Hypothalamus (tissue), 51 donors: ENCODE measurements at places on chromosomes 4 and X.

DNA sequence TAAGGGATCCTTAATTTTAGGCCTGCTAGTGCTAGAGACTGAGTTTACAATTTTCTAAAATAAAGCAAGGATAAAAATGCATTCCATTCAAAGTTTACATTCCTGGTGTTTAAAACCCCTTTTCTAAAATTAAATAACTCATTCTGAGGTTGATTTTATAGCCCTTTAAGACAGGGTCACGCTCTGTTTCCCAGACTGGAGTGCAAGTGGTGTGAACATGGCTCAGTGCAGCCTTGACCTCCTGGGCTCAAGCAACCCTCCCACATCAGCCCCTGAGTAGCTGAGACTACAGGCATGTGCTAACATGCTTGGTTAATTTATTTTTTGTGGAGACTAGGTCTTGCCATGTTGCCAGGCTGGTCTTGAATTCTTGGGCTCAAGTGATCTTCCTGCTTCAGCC lies 6.8 kb upstream of the CDKL2 start:
- no peak for DNase-seq

- no peak for DNase-seq
These were observed 1070.6 kb upstream of the GRID2 start for GRCh38 chr4:91233164-91233563.

DNA sequence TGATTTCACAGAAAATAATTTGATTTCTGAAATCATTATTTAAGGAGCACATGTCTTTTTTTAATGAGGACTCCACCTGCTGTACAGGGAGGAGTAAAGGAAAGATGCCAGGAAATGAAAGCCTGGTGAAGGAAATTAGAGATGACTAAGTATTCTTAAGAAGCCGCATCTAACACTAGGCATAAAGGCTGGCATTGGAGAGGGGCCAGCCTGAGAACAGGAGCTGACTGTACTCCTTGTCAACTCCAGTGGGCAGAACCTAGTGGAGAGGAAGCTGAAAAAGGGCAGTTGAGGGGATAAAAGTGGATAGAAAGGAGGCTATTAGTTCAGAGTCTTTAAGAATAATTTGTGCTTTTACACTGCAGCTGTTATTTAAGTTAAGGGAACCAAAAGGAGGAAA lies 393.0 kb downstream of the PPP1R2C start:
- no peak for DNase-seq

DNA sequence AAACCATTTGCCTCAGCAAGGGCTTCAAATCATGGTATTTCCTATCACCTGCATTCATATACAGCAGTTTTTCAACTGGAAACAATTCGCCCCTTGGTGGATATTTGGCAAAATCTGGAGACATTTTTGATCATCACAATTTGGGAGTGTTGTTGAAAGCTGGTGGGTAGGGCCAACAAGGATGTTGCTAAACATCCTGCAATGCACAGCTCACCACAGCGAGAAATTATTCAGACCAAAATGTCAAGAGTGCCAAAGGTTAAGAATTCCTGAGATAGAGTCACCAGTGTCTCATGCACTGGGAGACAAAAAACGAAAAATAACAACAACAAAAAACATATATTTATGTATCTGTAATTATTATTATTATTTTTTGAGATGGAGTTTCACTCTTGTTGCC lies 435.2 kb upstream of the CTSO start:
- no peak for DNase-seq

DNA sequence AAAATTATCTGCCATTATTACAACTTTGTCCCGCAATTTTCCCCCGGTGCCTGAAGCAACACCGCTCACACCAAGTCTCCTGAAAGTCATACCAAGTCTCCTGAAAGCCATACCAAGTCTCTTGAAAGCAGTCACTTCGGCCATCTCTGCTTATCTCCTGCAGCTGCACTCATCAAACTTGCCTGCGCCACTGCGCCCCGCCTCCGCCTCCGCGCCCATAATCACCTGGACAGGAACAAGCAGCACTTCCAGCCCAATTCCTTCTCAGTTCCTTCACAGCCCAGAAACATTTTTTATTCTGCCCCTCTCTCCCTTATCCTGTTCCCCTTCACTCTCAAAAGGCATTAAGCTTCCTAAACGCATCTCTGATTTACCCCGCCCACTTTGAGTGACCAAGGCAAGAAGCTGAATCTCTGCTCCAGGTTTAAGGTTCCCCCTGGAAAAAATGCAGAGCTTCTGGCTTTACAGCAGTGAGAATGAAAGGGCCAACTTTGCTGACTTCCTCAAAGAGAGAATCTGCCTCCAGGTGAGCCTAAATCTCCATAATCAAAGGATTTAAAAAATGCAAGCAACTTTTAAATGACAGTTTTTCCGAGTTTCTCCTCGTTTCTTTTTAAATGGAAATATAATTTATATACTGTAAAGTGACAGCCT lies 7.7 kb downstream of the GPR50 start:
- DNase-seq: no peak

DNA sequence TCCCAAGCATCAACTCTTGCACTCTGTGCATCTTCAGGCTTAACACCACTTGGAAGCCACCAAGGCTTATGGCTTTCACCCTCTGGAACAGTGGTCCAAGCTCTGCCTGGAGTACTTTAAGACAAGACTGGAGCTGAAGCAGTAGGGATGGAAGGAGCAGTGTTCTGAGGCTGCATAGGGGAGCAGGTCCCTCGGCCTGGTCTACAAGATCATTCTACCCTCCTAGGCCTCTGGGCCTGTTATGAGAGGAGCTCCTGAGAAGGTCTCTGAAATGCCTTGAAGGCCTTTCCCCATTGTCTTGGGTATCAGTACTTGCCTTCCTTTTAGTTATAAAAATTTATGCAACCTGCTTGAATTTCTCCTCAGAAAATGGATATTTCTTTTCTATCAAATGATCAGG lies 286.7 kb downstream of the CPXCR1 start:
- no peak for DNase-seq

- no peak for DNase-seq
These were observed 63.7 kb downstream of the HS3ST1 start for GRCh38 chr4:11365039-11365438.

GRCh38 chr4:118772081-118772766 lies 63.7 kb downstream of the SEC24D start:
- DNase-seq: no peak

DNA sequence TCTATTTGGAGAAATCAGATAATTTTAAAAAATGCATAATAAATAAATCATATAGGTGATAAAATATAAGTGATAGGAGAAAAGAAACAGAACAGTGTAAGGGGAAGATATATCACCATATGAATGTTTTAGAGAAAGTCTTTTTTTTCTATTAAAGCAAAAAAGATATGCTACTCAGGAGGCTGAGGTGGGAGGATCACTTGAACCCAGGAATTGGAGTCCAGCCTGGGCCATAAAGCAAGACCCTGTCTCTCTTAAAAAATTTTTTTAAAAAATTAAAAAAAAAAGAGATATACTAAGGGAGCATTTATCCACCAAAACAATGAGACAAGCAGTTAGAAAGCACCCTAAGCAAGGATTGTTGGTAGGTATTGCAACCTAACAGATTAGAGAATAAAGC lies 6.1 kb downstream of the TMEM156 start:
- DNase-seq: no peak

GRCh38 chrX:40068048-40068447 lies 29.7 kb downstream of the BCOR start:
- no peak for DNase-seq

DNA sequence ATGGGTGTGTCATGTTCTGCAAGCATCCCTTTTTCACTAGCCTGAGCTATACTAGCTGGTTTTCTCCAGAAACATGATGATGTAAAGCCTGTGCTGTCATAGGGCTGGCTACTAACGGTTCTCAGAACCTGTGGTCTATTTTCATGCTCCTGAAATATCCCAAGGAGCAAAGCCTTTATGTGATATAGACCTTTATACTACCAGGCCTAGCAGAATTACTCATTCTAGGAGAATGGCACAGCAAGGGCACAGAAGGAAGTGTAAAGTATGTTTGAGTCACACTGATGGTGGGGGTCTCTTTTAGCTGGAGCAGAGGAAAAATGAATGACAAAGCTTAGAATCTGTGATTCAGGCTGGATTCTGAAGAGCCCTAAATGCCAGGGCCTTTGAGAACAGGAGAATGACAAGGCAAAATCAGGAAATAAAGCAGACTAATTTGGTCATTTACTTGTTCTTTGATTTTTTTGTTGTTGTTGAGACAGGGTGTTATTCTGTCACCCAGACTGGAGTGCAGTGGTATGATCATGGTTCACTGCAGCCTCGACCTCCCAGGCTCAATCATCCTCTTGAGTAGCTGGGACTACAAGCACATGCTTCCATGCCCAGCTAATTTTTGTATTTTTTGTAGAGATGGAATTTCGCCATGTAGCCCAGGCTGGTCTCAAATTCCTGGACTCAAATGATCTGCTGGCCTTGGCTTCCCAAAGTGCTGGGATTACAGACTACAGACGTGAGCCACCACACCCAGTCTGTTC lies 11.8 kb downstream of the TCEAL1 start:
- no peak for DNase-seq

DNA sequence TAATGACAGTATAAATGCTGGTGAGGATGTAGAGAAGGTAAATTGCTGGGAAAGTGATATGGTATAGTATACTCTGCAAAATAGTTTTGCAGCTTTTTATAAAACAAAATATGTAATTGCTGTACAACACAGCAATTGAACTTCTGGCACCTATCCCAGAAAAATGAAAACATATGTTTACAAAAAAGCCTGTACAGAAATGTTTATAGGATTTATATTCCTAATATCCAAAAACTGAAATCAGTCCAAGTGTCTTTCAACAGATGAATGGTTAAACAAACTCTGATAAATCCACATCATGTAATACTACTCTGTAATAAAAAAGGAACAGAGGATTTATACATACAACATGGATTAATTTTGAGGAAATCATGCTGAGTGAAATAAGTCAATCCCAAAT lies 198.4 kb upstream of the ACTRT1 start:
- DNase-seq: no peak

DNA sequence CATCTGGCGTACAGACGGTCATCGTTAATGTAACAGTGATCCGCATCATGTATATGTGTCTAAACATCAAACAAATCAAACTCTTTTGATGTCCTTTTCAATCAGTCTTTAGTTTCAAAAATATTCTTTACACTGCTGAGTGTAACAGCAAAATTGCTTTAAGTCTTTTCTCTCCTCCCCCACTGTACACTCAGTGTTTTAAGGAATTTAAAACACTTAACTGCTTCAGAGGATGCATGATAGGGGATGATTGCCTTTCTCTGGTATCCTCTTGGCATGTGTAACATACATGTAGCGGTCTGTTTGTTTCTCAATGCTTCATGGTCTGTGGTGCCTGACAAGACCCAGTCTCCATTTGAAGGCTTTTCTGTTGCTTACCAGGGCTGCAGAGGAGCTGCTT lies 41.6 kb downstream of the LIMCH1 start:
- no peak for DNase-seq

- no peak for DNase-seq
These were observed 100.1 kb downstream of the REPS2 start for GRCh38 chrX:17046478-17047097.

DNA sequence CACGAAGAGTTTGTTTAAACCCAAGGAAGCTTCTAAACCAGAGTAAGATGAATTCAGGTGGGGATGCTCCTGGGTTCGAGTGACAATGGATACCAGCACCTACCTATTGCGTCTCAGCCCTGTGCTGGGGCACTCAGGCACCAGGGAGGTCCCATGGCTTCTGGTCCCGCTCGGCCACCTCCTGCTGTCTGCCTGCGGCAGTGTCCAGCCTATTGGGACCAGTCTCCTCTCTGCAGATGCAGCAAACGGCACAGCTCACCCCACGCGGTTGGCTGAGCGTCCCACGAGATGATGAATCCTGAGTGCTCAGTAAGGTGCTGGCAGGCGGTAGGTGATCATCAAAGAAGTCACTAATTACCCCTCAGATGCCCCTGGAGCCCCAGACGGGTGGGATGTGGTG lies 75.2 kb downstream of the ACOX3 start:
- no peak for DNase-seq

- DNase-seq: no peak
These were observed 6.0 kb downstream of the PLXNB3 start for GRCh38 chrX:153769865-153770600.

DNA sequence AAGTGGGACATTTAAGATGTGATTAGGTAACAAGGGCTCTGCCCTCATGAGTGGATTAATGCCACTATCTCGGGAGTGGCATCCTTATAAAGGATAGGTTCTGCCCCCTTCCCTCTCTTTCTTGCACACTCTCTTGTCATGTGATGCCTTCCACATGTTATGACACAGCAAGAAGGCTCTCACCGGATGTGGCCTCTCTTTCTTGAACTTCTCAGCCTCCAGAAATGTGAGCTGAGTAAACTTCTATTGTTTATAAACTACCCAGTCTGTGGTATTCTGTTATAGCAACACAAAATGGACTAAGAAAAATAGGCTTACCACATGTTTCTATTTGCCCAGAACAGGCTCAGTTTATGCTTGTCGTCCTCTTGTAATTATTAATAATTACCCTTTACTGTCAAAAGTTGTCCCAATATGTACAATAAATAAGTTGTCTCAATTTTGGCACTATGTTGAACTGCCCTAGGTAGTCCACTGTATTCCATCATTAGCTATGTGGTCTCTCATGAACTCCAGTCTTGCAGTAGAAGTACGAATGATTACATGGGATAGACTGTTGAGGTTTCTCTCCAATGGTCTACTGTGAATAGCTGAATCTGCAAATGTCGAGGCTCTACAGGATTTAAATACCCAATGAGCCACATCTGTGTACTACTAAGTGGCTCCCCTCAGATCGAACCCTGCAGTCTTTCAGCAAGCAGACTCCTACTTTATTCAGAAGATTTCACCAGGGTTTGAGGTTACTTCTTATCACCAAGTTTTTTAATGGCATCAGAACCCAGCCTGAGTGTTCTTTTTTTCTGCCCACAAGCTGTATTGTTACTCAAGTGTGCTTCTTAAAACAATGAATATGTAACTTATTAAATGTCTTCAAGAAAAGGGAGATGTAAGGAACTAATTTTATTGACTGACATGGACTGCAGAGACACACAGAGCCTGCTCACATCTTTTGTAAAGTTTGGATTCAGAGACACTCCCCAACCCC lies 102.0 kb upstream of the LEF1 start:
- DNase-seq: no peak

GRCh38 chrX:149871940-149872339 lies 9.0 kb upstream of the MAGEA8 start:
- no peak for DNase-seq

- no peak for DNase-seq
These were observed 104.1 kb downstream of the ZAR1 start for GRCh38 chr4:48594180-48594579.

- DNase-seq: no peak
These were observed 157.7 kb downstream of the AFAP1 start for GRCh38 chr4:7781993-7782392.
